ENCODE measurements at places on chromosomes 1 and 21. TPM values are rescaled to one million over a fixed set of nuclear protein-coding genes. Genes with fewer than 3 reads are reported as not detected.

The COL24A1 gene
- 2.2 TPM for polyA plus RNA-seq

The KCNQ4 gene
- 0.09 TPM for polyA plus RNA-seq

The CCDC30 gene
- 0.17 TPM for polyA plus RNA-seq

GRCh38 chr21:15300131-15300530 is 235.3 kb upstream of the NRIP1 start:
- DNase-seq, result no peak

DNA sequence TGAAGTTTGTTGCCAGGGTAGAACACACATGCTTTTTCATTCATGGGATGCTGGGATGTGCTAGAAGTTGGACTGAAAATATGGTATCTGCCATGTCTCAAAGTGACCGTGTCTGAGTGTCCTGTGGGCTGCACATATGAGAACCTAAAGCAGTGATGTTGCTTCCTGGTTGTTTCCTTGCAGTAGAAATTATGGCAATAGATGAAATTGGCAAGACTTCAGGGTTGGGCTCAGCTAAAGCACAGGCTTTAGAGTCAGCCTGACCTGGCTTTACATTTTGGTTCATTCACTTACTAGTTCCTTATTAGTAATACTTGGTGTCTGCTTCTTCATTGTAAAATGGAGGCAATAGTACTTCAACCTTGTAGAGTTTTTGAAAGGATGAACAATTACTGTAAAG is 2.2 kb downstream of the LAMC2 start:
- DNase-seq, result no peak

DNA sequence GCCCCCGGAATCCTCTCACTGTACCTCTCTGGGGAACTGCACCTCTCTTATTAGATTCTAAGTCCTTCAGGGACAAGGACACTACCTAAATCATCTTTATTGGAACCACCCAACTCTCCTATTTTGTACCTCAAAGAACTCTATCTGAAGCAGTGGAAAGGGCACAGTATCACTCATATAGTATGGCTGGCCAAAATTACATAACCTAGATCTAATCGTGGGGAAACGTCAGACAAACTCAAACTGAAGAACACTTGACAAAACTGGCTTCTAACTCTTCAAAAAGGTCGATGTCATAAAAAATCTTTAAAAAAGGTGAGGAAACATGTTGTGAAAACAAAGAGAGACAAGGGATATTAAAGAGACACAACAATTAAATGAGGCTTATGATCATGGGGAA is 210.0 kb downstream of the SLC45A1 start:
- no peak for DNase-seq

GRCh38 chr21:42258150-42258884 is 39.4 kb downstream of the ABCG1 start:
- peak; percentile 32 for DNase-seq

- DNase-seq, result no peak
Measured at GRCh38 chr1:48016515-48016914, 19.3 kb upstream of the TRABD2B start.
